ENCODE measurements at places on chromosomes 4 and X. TPM values are rescaled to one million over a fixed set of nuclear protein-coding genes. Genes with fewer than 3 reads are reported as not detected.

The HGFAC gene
- 0.79 TPM for polyA plus RNA-seq

The HPGDS gene
- polyA plus RNA-seq = 7.7 TPM

- no peak for DNase-seq
Measured at GRCh38 chrX:70353514-70353913, 63.6 kb downstream of the KIF4A start.

DNA sequence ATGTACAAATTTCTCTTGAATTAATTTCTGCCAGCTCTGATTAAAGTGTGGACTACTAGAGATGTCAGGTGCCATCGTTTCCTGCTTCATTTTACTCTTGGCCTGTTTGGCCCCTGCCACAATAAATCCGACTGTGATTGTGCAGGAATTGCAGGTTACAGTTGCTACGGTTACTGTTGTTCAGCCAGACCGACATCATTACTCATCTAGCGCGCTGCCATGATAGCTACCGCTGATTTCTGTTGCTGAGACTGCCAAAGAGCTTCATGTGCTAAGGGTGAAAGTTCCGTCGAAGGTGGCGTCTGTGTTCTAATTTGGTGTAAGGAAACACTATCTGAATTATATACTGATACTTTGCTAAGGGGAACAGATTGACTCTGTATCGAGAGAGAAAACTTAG lies 22.1 kb downstream of the SLIT2 start:
- no peak for DNase-seq

- no peak for DNase-seq
Measured at GRCh38 chr4:8819473-8820177, 52.0 kb downstream of the HMX1 start.

- DNase-seq = no peak
Measured at GRCh38 chr4:39936565-39937418, 40.9 kb downstream of the PDS5A start.

All from right lung (tissue), 10 donors.